ENCODE measurements at places on chromosomes 1 and 21.

- peak; percentile 59 for DNase-seq
These were observed 30.0 kb upstream of the SGIP1 start for GRCh38 chr1:66503841-66504470.

DNA sequence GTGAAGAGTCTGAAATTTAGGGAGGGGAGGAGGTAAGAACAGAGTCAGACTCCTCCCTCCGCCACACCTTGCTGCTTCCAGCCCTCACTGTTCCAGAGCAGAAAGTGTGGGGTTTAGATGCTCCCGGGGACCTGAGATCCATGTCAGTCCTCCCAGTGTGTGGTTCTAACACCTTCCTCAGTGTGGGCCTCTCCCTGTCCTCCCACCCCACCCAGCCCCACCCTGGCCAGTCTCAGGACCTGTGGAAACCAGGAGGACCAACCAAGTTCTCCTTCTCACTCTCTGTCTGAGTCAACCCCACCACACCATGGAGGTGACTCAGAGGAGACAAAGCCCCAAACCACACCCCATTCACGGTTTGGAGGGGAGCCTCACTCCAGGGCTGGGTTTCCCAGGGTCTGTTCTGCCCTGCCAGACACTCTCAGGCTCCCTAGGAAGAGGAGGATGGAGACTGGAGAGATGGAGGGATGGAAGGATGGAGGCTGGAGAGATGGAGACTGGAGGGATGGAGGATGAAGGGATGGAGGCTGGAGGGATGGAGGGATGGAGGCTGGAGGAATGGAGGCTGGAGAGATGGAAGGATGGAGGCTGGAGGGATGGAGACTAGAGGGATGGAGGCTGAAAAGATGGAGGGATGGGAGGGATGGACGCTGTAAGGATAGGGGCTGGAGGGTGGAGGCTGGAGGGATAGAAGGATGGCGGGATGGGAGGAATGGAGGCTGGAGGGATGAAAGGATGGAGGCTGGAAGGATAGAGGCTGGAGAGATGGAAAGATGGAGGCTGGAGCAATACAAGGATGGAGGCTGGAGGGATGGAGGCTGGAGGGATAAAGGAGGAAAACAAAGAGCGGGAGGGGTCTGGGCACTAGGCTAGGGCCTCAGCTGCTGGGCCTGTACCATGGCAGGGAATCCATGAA lies 100.9 kb upstream of the RUNX3 start:
- DNase-seq: no peak

DNA sequence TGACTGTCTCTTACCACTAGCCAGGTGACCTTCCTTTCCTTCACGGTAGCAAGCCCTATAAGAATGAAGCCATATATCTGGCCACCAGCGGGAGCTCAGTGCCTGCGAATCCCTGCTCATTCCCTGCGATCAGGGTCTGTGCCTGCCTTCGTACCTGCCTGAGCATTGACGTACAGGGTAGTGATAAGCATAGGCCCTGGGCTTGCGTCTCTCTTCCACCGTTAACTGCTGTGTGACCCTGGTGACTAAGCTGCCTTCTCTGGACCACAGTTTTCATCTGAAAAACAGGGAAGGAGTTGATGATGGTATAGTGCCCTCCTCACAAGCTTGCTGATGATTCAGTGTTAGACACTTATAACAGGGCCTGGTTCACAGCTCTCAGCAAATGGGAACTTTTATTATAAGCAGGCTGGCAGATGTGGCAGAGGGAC lies 4.1 kb downstream of the ZC3H12A start:
- no peak for DNase-seq

DNA sequence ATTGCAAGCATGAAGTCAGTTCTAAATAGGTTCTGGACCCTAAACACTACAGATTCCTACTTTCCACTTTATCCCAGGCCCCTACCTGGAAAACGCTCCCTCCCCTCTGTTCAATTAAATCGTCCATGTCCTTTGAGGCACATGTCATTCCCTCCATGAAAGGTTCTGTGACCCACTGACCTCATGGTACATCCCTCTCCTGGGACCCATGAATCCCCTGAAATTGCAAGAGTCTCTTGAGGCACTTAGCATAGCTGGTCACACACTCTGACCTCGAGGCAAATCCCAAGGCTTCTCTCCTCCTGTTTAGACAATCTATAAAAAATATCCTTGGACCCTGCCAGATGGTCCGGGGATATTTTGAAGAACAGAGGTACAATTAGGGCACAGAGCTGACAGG lies 34.3 kb upstream of the KRTAP19-8 start:
- DNase-seq: no peak

DNA sequence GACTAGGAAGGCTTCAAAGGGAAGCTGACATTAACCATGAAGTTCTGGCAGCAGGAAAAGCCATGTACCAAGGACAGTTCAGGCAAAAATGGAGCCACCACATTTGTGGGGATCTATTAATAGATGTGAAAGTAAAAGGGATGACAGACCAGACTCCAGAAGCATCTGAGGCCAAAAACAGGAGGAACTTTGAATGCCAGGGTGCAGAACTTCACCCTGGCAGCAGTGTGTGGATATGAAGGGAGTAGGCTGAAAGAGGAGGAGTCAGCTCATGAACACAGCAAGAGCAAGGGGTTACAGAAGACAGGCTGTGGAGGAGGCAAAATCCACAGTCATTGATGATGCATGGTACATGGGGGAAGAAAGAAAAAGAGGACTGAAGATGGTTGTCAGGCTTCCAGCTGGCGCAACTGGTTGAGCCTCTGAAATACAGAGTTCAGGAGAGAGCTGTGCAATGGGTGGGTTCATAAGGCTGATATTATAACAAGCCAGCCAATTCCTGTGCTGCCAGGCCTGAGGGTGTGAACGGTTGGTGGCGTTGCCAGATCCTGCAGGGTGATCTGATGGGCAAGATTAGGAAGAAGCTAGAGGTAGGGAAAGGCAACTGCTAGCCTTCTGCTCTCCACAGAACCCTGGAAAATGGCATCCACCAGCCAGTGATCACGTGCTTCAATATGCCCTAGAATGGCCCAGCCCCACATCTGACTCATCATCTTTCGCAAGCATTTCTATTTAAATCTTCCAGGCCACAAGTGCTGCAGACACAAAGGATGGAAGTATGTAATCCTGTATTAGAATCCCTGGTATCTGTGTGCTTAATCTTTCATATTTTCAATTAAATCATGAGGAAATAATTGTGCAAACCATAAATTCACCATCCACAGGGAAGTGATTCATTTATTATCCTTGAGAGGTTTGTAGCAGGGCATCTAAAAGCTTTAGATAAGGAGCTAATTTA lies 81.9 kb downstream of the SLC25A24 start:
- DNase-seq: no peak

DNA sequence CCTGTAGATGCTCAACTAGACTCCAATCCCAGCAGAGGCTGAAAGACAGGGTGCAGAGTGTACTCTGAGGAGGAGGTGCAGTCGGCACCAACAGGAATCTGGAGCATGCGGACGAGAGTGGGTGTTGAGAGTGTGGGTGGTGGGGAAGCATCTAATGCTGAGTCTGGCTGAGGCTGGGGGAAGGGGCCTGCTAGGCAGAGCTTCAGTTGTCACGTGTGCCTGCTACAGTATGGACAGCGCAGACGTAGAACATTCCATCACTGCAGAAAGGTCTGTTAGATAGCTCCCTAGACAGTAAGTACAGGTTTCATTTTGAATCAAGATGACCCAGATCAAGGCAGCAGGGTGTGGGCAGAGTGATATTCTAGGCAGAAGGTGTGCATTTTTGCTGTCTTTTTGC lies 23.1 kb downstream of the SNAP47 start:
- DNase-seq: peak; percentile 85

- no peak for DNase-seq
These were observed 21.0 kb downstream of the CNIH4 start for GRCh38 chr1:224377676-224378006.

- no peak for DNase-seq
These were observed 28.1 kb downstream of the RABIF start for GRCh38 chr1:202860744-202861419.

DNA sequence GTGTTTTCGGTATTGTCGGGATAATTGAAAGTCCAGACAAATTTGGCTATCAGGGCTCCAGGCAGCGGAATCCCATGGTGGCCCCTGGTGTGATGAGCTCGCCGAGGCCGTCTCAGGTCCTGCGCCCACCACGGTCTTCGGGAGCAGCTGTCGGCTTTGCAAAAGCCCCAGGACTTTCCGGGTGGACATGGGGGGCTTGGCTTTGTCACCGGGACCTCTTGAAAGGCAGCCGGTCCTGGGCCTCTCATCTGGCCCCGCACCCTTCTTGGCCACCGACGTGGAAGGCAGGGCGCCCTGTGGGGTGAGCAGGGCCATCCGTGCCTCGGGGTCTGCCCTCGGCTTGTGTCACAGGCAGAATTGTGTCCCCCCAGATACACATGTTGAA lies 87.1 kb upstream of the ACTRT2 start:
- DNase-seq: no peak

- no peak for DNase-seq
These were observed 28.3 kb downstream of the ARID1A start for GRCh38 chr1:26724118-26724517.

GRCh38 chr1:70360321-70360720 lies 5.8 kb upstream of the ANKRD13C start:
- no peak for DNase-seq

DNA sequence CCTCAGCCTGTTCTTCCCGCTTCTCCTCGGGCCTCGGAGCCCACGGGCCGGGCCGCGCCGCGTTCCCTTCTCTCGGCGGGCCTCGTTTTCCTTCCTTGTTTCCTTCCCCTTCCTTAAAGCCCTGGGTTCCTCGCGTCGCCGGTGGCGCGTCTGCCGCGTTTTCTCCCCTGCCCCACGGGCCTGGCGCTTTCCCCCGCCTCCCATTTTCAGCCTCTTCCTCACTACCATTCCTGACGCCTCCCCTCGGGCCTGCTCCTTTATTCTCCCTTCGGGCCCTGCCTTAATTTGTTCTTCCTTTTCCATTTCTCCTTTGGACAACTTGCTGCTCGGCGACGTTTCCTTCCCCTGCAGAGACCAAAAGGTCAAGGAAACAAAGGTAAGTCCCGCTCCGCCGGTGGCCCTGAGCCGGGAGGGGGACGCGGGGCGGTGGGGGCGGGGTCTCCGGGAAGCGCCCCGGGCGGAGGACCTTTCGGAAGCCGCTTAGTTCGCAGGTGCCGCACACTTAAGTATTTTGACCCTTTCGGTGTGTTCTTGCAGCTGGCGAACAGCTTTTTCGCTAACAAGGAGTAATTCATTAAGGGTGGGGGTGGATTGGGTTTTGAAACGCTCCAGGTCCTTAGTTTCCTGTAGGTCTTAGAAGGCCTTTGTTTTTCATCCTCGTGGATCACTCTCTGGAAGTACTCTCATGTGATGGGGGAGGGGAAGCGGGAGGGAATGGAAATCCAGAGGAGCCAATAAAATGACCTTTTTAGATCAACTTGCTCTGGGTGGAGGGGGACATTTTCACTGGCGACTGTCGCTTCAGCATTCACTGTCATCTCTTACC lies 780 bp downstream of the YTHDF2 start:
- peak; percentile 15 for DNase-seq

DNA sequence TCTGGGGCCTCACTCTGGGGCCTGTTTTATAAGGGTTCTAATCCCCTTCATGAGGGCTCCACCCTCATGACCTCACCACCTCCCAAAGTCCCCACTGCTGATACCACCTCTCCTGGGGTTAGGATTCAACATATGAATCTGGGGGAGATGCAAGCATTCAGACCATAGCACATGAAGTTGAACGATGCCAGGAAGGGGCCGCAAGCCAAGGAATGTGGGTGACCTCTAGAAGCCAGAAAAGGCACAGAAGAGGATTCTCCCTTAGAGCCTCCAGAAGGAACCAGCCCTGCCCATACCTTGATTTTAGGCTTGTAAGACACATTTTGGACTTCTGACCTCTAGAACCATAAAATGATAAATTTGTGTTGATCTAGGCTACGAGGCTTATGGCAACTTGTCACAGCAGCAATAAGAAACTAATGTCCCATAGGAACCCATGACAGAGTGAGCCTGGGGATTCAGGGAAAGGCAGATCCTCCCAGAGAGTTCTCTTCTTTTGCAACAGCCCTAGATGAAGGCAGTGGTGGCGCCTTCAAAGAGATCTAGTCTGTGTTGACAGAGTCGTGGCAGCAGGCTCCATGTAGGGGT lies 27.9 kb downstream of the TRIM67 start:
- no peak for DNase-seq

GRCh38 chr1:245598524-245599305 lies 443.9 kb downstream of the KIF26B start:
- no peak for DNase-seq

- DNase-seq: no peak
These were observed 7.4 kb upstream of the ATP2B4 start for GRCh38 chr1:203619091-203619780.

- peak; percentile 90 for DNase-seq
These were observed at the start of gene TMEM69 for GRCh38 chr1:45687754-45688740. TMEM69 (plus strand) TSS chr1:45688181; CDS start chr1:45691069, 2,888 bp downstream.

- no peak for DNase-seq
These were observed 50.9 kb downstream of the SLC44A3 start for GRCh38 chr1:94871031-94871430.

GRCh38 chr1:31977385-31978131 lies 36.1 kb upstream of the KHDRBS1 start:
- no peak for DNase-seq

DNA sequence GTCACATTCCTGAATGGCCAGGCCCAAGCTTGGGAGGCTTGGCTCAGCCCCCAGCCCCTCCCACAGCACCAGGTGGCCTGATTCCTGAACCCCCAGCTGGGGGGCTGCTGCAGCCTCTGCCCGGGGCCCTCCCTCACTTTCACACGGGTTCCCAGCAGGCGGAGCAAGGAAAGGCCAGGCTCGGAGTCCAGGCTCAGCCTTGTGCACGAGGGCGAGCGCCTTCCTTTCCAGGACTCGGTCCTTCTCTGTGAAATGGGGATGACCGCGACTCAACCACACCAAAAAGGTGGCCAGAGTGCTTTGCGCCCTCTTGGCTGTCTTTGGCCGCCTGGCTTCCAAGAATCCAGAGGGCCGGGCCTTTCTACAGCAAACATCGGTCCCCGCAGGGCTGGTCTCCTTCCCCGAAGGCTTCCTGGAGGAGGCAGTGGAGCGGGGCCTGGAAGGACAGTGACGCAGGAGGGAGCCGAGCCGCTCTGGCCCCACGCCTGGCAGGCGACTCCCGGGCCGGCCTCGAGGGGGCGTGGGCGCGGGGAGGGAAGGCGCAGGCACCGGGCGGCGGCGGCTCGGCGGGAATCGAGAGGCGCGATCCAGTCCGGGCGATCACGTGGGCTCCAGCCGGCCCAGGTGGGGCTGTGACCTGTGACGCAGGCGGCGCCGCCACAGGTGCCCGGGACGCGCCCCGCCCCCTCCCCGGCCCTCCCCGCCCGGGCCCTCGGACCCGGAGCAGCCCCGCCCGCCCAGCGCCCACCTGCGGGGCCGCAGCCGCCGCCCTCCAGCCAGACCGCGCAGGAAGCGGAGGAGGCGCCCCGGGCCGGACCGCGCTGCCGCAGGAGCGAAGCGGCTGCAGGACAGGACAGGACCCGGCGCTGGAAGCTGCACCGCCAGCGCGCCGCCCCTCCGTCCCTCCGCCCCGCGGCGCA lies at the start of gene ARHGEF16:
TSS of gene ARHGEF16 (plus strand) at position 775 of the 920 bp plus-strand sequence. CDS start 8,420 bp downstream, outside the sequence.
- no peak for DNase-seq

GRCh38 chr1:95953015-95953414 lies 719.0 kb downstream of the RWDD3 start:
- peak; percentile 15 for DNase-seq
